ENCODE measurements at places on chromosomes 4 and X.

- no peak for DNase-seq
Measured at GRCh38 chrX:40244980-40245379, 147.2 kb upstream of the BCOR start.

- no peak for DNase-seq
Measured at GRCh38 chrX:130103605-130104004, 6.7 kb downstream of the ELF4 start.

DNA sequence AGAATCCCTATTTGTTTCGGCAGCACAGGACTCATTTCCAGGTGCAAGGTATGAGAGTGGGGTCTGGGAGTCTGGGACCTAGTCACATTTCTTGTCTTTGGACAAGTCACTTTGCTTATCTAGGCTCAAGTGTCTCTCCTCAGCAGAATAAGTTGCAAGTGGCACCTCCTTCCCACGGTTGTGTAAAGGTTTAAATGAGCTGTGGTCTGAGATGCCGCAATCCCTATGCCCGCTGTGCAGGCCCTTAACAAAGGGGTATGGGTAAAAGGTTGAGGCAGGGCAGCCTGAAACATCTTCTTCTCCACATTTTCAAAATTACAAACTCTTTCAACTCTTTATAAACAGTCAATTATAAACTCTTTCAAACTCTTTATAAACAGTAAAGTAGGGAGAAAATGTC is 93.7 kb downstream of the RTL5 start:
- no peak for DNase-seq

- no peak for DNase-seq
Measured at GRCh38 chr4:173181848-173182247, 13.2 kb downstream of the GALNT7 start.

DNA sequence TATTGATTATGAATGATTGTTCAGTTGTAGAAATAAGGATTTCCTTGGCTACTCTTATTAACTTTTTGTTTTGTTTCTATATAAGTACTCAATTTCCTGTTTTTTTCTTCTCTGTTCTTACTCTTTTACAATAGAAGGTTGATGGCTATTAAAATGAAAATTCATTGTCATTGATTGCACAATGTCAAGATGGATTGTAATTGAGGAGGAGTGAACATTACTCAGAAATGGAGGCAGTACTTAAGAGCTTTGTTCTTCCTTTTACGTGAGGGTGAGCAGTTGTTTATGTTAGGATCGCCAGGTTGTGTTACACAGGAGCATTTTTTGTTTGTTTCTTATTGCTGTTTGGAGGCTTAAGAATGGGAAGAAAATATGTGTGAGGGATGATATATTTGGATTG is 2062.4 kb downstream of the ARAP2 start:
- no peak for DNase-seq

DNA sequence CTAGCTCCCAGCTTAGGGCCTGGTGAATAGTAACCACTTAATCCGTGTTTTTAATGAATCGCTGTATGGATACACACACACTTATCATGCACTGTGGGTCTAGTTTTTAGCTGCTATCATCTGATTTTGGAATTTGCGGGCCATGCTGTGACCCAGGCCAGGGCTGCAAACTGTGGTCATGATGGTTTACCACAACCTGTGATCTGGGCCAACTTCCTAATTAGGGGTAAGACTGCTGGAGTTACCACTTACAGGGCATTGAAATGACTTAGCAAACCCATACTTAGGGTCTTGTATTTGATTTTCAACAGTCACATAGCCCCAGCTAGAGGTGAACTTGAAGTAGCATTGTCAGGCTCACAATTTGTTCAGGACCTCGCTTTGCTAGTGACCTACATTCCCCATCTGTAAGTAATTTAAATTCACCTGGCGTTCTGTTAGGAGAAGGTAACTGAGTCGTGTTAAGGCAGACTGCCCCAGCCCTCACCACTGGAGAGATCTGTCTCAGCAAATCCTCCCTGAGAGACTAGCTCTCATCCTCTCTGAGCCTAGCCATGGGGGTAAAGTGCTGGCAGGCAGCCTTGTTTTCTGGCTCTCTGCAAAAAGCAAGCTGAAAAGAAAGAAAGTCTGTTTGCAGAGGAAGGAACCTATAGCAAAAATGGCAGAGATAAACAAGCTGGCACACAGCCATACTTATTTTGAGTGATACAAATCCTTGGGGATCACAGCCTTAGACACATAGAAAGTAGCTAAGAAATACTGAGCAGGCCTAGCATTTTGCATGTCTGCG is 33.8 kb upstream of the EGFL6 start:
- no peak for DNase-seq

DNA sequence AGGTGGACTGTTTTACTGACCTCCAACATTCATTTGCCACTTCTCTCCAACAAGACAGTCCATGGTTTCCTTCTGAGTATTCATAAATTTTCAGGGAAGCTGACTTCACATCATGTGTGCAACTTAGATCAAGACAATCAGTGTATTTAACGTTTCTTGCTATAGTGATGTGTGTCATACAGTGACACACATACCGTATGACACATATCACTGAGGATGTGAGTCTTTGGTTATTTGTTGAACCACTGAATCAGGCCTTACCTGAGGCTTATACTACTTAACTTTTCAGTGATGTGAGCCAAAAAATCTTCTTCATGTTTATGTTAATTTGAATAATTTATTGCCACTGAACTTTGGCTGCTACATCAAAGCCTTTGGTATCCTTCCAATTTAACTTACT is 166.8 kb downstream of the BMPR1B start:
- DNase-seq, result no peak

- no peak for DNase-seq
Measured at GRCh38 chr4:81214881-81215868, at the start of gene PRKG2. Gene PRKG2 (minus strand): TSS chr4:81215222. CDS start chr4:81205047, 10,175 bp downstream.

- DNase-seq, result no peak
Measured at GRCh38 chrX:97895751-97896150, 1012.0 kb downstream of the RPA4 start.

DNA sequence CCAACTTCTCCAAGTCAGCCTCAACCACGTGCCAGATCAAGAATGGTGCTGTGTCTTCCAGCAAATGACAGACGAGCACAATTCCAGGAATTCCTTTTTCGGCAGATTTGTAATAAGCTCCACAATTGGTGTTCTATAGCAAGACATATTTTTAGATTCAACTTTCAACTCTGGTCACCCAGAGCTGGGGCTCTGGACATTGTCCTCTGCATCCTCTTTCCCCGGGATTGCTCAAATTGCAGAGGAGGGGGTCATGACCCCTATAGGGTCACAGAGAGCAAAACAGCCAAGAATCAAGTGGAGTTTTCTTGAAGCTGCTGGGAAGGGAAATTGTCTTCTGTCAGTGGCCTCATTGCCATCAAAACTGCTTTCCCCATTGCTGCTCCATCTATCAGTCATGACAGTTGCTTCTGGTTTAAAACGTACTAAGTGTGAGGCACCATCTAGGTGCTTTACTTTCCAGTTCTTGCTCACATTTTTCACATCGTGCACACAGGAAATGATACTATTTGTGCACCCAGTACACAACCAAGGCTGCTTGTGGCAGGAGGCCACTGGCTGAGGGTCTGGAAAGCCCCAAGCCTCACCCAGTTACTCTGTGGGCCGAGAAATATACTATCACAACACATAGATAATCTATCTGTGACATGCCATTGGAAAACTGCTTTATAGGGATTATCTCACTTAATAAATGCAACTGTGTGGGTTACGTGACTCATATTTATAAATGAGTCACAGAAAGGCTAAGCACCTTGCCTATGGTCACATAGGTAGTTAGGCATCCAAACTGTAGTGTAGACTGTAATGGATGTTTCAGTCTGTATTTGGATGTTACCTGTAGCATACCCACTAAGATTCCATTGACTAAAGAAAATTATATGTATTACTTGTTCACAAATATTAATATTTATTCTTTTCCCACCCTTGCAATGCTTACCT is 91.7 kb upstream of the PHOX2B start:
- DNase-seq, result no peak

GRCh38 chrX:13569479-13570260 is at the start of gene EGFL6:
Gene EGFL6 (plus strand): TSS chrX:13569601. CDS start chrX:13569862, 261 bp downstream.
- DNase-seq, result no peak

DNA sequence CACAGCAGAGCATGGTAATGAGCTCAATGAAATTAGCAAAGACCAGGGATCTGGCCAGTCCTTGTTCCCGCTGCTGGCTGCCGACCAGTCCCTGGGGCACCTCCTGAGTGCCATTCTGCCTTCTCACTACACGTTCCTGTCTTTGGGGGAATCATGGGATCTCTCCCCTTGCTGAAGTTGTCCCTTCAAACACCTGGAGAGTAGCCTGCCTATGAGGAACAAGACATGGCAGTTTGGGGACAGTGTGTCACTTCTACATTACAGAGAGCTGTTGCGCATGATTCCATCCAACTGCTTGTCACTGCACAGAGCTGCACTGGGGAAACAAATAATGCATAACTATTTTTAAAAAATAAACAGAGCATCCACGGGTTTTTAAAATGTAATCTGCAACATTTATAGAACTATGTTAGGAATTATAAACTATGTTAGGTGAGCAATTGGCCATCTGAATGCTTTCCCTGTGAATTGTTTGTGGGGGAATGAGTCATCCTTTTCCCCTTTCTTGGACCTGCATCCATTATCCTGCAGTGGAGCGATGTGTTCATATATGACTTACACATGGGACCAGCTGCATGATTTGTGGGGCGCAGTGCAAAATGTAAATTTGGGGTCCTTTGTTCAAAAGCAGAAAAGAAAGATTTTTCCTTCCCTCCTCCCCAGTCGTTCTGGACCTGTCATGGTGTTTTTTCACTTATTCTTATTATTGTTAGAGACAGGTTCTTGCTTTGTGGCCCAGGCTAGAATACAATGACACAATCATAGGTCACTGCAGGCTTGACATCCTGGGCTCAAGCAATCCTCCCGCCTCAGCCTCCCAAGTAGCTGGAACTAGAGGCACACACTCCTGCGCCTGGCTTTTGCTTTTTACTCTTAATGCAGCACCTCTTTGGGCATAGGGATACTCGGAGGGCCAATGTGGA is 115.0 kb upstream of the TBL1X start:
- DNase-seq, result no peak

GRCh38 chr4:69534697-69535096 is 39.0 kb upstream of the UGT2B4 start:
- no peak for DNase-seq

GRCh38 chr4:152408514-152409327 is 127.2 kb downstream of the FBXW7 start:
- DNase-seq, result no peak

Measured in activated CD8-positive, alpha-beta memory T cell treated with anti-CD3 and anti-CD28 coated beads for 1 hour (primary cell).